T-helper 9 cell (primary cell): ENCODE measurements at places on chromosomes 3 and 15.

DNA sequence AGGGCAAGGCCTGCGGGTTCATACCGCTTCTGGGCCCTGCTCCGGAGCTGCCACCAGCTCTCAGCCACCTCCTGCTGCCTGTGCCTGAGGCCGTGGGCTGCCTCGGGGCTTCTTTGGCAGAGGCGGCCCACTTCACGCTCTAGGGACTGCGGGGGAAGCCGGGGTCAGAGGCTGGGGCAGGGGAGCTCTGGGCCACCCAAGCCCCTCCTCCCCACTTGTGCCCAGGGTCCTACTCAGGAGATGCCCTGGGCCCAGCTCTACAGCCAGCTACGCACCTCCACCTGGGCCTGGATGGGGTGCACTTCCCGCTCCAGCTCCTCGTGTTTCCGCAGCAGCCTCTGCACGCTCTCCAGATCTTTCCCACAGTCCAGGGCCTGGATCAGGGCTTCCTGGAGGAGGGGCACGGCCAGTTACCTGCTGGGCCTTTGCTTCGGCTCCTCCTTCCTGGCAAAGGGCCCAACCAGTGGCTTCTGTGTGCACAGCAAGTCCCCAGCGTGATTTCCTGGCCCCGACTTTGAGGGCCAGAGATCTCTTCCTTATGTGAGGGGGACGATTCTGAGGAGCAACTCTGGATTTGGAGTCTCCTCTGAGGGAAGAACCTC, 24.0 kb downstream of the PLA2G4B start:
- DNase-seq, result no peak

GRCh38 chr3:105518806-105519418, 152.2 kb downstream of the ALCAM start:
- no peak for DNase-seq

DNA sequence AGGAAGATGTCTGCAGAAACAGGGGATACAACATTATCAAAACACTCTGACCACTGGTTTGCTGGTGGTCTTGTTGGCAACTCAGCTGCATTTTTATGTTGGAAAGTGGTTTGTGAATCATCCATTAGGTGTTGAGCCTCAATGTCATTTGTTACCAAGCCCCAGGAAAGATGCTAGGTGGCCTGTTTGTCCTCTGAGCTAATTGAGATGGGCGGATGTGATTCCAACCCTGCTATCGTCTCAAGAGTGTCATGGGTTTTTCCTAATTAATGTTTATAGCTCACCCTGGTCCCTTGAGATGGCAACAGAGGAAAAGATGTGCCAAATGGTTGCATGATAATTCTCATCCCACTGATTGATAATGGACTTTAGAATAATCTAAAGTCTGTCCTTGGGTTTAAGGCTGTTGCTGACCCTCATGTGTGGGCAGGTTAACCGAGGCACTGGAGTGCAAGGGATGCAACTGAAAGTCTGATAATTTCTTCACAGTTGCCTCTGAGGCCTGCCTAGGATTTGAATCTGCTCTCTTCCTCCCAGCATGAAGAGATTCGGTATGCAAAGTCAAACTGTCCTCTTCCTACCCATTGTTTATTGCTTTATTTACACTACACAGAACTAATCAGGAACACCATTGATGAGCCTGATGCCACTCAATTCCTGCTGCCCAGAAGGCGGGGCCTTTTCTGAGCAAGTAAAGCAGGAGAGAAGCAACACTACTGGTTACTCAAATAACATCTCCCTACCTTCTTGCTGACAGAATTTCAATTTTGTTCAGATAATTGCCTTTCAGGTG, 166.2 kb upstream of the TBC1D5 start:
- no peak for DNase-seq

- DNase-seq, result no peak
Observed at GRCh38 chr3:188053036-188053340, 101.0 kb upstream of the LPP start.

DNA sequence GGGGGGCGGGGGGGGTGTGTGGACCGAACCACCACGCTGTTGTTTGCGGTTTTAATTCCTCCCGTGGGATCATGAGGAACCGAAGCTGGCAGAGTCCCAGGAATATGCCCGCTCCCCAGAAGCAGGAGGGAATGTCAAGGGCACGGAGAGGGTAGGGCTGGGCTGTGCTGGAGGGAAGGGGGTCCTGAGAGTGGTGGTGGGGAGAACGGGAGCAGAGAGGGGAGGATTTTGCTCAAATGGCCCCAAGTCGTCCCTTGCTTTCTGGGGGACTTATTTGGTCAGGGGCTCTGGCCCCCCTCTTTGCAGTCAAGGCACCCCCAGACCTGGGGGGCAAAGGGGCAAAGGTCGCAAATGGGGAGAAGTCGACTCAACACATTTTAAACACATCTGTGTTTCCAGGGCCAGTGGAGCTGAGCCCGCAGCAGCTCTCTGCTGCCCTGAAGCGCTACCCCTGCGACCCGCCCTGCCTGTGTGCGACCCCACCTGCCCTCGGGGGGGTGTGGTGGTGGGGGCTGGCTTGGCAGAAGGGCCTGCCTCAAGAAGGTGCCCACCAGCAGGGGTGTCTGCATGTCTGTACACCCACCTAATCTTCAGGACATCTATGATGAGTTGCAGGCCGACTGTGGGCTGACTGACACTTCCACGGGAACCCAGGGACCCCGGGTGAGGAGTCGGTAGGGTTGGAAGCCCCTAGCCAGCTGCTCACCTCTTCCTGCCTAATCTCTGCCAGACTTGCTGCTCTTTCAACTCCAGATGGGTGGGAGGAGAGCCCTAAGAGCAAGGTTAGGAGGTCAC, 602 bp upstream of the ATP2B2 start:
- no peak for DNase-seq

GRCh38 chr3:108130701-108131474, 40.1 kb upstream of the CD47 start:
- no peak for DNase-seq

GRCh38 chr3:10306156-10306555, 13.4 kb upstream of the GHRL start:
- DNase-seq, result no peak
